ENCODE measurements at places on chromosomes 2 and 18. TPM values are rescaled to one million over a fixed set of nuclear protein-coding genes. Genes with fewer than 3 reads are reported as not detected.

DNA sequence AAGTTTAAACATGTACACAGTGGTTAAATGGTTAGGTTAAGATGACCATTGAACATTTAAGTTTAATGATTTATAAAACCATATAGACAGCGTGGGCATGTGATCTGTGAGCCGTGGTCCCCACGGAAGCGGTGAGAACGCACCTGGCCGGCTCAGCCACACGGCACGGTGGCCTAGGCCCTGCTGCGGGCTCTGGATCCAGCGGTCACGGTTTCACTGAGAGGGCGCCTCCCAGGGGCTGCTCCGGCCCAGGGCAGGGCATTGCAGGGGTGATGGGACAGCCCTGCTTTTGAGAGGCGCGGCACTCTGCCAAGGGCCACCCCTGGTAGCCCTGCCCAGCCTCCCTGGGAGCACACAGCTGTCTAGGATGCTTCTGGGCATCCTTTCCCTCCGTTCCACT is 124.9 kb downstream of the RGPD3 start:
- no peak for DNase-seq
- no peak overlapping the region for H3K4me3 ChIP-seq
- no peaks in the 10 kb centered on the region for H3K36me3 ChIP-seq
- peaks cover 6% of the 10 kb centered on the region for H3K27me3 ChIP-seq
- no peak overlapping the region for H3K27ac ChIP-seq

DNA sequence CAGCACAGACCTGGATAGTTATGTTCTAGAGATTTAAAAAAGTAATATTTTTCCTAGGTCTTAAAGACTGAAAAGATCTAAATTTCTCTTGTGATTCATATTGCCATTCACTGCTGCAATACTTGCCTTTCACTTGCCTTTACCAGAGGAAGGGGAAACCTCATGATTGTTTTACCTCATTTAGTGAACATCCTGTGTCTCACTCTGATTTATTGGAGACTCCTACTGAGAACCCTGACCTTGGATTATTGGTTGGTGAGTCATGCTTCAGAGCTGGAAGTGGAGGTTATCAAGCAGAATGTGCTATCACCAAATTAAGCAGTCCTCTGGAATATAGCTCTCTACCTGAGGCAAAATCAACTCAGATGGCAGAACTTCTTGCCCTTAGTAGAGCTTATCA is 500.5 kb downstream of the TSN start:
- H3K4me1 ChIP-seq: no peaks in the 10 kb centered on the region
- H3K27me3 ChIP-seq: no peaks in the 10 kb centered on the region
- no peak for DNase-seq
- H3K4me3 ChIP-seq: no peak overlapping the region
- no peaks in the 10 kb centered on the region for H3K36me3 ChIP-seq

DNA sequence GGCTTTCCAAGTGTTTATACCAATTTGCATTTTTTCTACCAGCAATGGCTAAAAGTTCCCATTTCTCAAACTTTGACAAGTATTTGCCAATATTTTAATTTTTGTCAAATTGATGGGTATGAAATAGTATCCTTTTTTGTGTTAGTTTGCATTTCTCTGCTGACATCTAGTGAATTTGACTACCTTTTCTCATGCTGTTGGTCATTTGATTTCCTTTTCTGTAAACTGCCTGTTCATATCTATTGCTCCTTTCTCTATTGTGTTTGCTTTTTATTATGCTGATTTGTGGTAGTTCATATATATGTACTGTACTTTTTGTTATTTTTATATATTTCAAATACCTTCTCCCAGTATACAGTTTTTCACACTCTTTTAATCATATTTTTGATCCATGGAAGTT is 149.4 kb downstream of the PMAIP1 start:
- no peaks in the 10 kb centered on the region for H3K4me1 ChIP-seq
- no peak for DNase-seq
- no peaks in the 10 kb centered on the region for H3K36me3 ChIP-seq
- H3K4me3 ChIP-seq: no peak overlapping the region

GRCh38 chr18:60189856-60190255 is 182.7 kb downstream of the MC4R start:
- H3K27ac ChIP-seq: no peak overlapping the region
- H3K27me3 ChIP-seq: no peaks in the 10 kb centered on the region
- no peak for DNase-seq
- H3K4me3 ChIP-seq: no peak overlapping the region

GRCh38 chr18:71106701-71107100 is 817.9 kb downstream of the SOCS6 start:
- no peaks in the 10 kb centered on the region for H3K4me1 ChIP-seq
- DNase-seq: no peak
- H3K27ac ChIP-seq: no peak overlapping the region
- H3K27me3 ChIP-seq: no peaks in the 10 kb centered on the region

DNA sequence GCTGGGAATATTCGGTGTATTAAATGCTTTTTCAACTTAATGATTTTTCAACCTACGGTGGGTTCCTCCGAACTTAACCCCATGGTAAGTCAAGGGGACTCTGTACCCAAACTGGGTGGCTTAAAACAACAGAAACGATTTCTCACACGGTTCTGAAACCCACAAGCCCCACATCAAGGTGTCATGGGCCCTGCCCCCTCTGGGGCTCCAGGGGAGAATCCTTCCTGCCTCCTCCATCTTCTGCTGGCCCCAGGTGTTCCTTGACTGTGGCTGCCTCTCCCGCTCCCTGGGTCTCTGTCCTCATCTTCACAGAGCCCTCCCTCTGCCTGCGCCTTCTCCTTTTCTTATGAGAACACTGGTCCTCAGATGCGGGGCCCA is 301.3 kb upstream of the SALL3 start:
- H3K4me3 ChIP-seq: no peak overlapping the region
- DNase-seq: no peak
- no peaks in the 10 kb centered on the region for H3K36me3 ChIP-seq
- no peaks in the 10 kb centered on the region for H3K4me1 ChIP-seq
- no peak overlapping the region for H3K27ac ChIP-seq

DNA sequence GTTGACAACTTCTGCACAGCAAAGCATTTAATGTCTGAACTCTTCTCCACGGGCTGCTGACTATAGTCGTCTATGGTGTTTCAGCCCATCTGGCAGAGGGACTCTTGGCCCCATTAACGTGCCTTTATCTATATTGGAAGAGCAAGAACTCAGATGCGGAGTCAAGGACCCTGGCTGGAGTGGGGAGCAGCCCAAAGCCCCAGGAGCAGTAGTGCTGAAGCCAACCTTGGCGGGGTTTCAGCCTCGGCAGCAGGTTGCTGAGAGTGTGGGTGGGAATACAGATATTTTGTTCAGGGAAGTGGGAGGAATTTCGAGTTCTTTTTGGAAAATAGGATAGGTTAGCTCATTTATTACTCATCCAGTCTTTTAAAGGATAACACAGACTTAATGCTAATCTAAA is 34.2 kb downstream of the TMEM17 start:
- no peaks in the 10 kb centered on the region for H3K4me1 ChIP-seq
- no peak for DNase-seq
- no peak overlapping the region for H3K4me3 ChIP-seq
- peaks cover 7% of the 10 kb centered on the region for H3K27me3 ChIP-seq
- no peak overlapping the region for H3K27ac ChIP-seq
- H3K36me3 ChIP-seq: no peaks in the 10 kb centered on the region

GRCh38 chr2:19140463-19141208 is 217.8 kb downstream of the OSR1 start:
- H3K4me3 ChIP-seq: no peak overlapping the region
- no peaks in the 10 kb centered on the region for H3K4me1 ChIP-seq
- no peak overlapping the region for H3K27ac ChIP-seq
- DNase-seq: no peak
- no peaks in the 10 kb centered on the region for H3K27me3 ChIP-seq
- no peaks in the 10 kb centered on the region for H3K36me3 ChIP-seq

DNA sequence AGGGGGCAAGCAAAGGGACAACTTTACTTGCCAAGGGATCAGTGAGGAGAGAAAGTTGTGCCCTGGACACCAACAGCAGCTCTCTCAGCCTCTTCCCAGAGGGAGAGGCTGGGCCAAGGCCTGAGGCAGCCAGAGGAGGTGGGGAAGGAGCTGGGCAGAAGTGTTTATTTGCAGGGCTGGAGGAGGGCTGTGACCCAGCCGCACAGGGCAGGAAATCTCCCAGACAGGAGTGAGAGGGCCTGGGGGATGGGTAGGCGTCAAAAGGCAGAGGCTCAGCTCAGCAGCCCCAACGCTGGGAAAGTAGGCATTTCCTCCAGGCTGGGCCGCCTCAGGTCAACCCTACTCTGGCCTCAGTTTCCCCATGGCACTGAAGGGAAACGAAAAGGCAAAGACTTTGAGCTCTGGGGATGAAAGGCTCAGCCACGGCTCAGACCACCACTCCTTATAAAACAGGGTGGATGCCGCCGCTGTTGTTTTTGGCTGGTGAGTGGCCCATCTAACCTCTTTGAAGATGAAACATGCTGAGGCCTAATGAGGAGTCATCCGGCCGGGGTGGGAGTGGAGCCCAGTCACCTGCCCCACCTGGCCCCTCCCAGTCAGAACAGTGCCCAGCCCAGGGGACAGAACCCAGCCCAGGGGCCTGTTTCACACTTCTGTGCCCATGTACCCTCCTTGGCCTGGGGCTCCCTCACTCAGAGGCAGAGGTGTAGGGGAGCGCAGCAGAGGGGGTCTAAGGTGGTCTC is 21.9 kb upstream of the SEMA4C start:
- H3K4me1 ChIP-seq: peaks cover 19% of the 10 kb centered on the region
- H3K4me3 ChIP-seq: no peak overlapping the region
- peak; percentile 22 for DNase-seq
- no peaks in the 10 kb centered on the region for H3K36me3 ChIP-seq
- H3K27me3 ChIP-seq: peaks cover 1% of the 10 kb centered on the region

- no peaks in the 10 kb centered on the region for H3K36me3 ChIP-seq
- no peak for DNase-seq
- no peak overlapping the region for H3K27ac ChIP-seq
- no peaks in the 10 kb centered on the region for H3K27me3 ChIP-seq
These were observed 221.1 kb upstream of the SALL3 start for GRCh38 chr18:78758496-78758895.

GRCh38 chr2:134021830-134022524 is 231.9 kb upstream of the MGAT5 start:
- H3K4me3 ChIP-seq: no peak overlapping the region
- no peak for DNase-seq
- peaks cover 6% of the 10 kb centered on the region for H3K27me3 ChIP-seq
- no peak overlapping the region for H3K27ac ChIP-seq

GRCh38 chr2:85095094-85095493 is 38.1 kb upstream of the TCF7L1 start:
- peaks cover 6% of the 10 kb centered on the region for H3K27me3 ChIP-seq
- no peak overlapping the region for H3K4me3 ChIP-seq
- DNase-seq: no peak

GRCh38 chr18:7870855-7871254 is 303.7 kb downstream of the PTPRM start:
- no peak for DNase-seq
- no peak overlapping the region for H3K4me3 ChIP-seq
- no peaks in the 10 kb centered on the region for H3K4me1 ChIP-seq

GRCh38 chr2:222912117-222912516 is 51.3 kb downstream of the ACSL3 start:
- peaks cover 16% of the 10 kb centered on the region for H3K36me3 ChIP-seq
- no peak for DNase-seq
- H3K4me1 ChIP-seq: peaks cover 6% of the 10 kb centered on the region
- H3K27me3 ChIP-seq: no peaks in the 10 kb centered on the region

DNA sequence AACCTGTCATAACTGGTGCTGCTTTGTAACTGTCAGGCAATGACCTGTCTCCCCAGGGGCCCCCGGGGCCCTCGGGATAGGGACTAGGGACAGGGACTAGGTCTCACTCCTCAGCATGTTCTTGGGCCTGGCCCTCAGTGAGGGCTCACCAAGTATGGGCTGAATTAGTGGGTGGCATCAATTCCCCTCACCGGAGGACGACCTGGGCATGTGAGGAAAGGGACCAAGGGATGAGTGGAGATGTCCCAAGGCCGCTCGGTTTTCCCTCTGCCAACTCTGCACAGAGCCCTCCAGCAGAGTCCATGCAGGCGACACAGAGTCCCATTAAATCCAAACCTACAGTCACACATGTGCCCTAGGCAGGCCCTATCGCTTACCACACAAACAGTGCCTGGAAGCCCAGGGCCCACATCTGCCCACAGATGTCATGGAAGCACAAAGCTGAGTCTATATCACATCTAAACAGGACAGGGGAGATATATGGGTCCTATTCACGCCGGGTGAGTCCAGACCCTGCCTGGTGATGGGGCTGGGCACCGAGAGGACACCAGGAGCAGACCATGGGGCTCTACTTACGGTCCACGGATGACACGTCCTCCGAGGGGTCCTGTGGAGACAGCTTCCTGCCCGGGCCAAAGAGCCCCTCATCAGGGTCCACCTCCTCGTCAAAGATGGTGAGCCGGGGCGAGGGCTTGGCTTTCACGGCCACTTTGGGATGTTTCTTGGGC is 26.6 kb downstream of the HS1BP3 start:
- DNase-seq: no peak
- no peaks in the 10 kb centered on the region for H3K27me3 ChIP-seq
- peaks cover 3% of the 10 kb centered on the region for H3K36me3 ChIP-seq
- H3K4me1 ChIP-seq: no peaks in the 10 kb centered on the region

GRCh38 chr2:46072101-46072820 is 224.9 kb upstream of the EPAS1 start:
- H3K27ac ChIP-seq: no peak overlapping the region
- DNase-seq: no peak
- no peaks in the 10 kb centered on the region for H3K27me3 ChIP-seq
- peaks cover 5% of the 10 kb centered on the region for H3K36me3 ChIP-seq
- H3K4me1 ChIP-seq: peaks cover 30% of the 10 kb centered on the region

GRCh38 chr18:44638034-44638540 is 42.6 kb upstream of the SETBP1 start:
- no peak overlapping the region for H3K27ac ChIP-seq
- peaks cover 14% of the 10 kb centered on the region for H3K4me1 ChIP-seq
- DNase-seq: no peak
- H3K27me3 ChIP-seq: peaks cover 24% of the 10 kb centered on the region
- no peaks in the 10 kb centered on the region for H3K36me3 ChIP-seq

- DNase-seq: no peak
- H3K4me1 ChIP-seq: peaks cover 50% of the 10 kb centered on the region
- peaks cover 3% of the 10 kb centered on the region for H3K36me3 ChIP-seq
- H3K27me3 ChIP-seq: peaks cover 4% of the 10 kb centered on the region
These were observed 116.0 kb upstream of the RAB27B start for GRCh38 chr18:54712306-54712705.

DNA sequence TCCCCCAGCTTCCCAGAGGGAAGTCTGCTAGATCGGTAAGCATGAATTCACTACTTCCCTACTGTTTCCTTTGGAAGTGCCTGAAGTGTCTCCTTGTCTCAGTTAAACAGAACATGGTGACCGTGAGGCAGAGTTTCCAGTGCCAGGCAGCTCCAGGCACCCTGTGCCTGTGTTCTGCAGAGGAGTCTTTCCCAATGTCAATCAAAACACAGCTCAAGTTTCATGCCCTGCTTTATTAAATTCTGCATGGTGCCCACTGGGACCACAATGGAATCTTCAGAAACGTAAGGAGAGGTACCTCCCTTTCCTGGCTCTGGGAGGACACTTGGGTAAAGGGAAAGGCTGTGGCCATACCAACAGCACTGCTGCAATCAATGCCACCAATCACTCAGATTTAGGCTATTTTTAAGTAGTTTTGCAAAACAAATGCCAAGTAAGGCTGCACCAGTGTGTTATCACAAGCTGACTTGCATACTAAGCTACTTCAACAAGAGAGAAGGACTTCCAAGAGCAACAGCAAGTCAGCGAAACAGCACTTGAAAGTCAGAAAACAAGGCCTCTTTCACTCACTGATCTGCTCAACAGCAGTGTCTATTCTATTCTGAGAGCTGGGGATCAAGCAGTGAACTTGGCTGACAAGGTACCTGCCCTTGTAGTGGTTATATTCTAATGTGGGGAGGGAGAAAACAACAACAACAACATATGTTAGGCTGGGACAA is 14.9 kb downstream of the LPIN2 start:
- DNase-seq: no peak
- H3K27ac ChIP-seq: peak overlapping the region; percentile 87
- H3K4me1 ChIP-seq: peaks cover 77% of the 10 kb centered on the region
- no peaks in the 10 kb centered on the region for H3K27me3 ChIP-seq
- H3K4me3 ChIP-seq: peak overlapping the region; percentile 46

Gene EPB41L3
- 0.86 TPM for total RNA-seq

Gene ABCB11
- total RNA-seq: not detected

Gene SMYD1
- total RNA-seq: not detected

Gene COL4A3
- 0.13 TPM for total RNA-seq
